Stimulated activated CD4-positive, alpha-beta T cell treated with anti-CD3 and anti-CD28 coated beads, Interleukin-4, amount 100 ng/mL, for 1 hour (primary cell): ENCODE measurements at places on chromosomes 2 and 18.
A peak's percentile ranks its signal among the peaks of the same experiment; 100 is the strongest.

GRCh38 chr2:232571026-232571474 is 20.6 kb downstream of the EIF4E2 start:
- no peak for DNase-seq

DNA sequence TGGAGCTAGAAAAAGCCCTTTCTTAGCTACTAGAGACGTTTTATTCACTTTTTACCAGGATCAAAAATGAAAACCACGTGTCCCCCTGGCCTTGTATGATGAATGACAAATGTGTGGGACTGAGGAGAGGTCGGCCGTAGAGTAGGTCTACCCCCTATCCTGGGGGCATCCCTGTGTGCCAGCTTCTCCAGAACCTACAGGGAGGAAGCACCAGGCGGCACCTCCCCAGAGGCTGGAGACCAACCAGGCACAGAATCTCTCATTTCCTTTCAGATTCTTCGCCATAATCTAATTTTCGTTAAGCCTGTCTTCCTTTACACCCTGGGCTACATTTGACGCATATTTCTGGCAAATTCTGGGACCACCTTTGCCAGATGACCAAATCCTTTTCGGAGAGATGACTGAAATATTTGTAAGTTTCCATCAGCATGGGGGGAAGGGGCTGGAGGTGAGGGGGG is 15.9 kb downstream of the TWIST2 start:
- DNase-seq = no peak

DNA sequence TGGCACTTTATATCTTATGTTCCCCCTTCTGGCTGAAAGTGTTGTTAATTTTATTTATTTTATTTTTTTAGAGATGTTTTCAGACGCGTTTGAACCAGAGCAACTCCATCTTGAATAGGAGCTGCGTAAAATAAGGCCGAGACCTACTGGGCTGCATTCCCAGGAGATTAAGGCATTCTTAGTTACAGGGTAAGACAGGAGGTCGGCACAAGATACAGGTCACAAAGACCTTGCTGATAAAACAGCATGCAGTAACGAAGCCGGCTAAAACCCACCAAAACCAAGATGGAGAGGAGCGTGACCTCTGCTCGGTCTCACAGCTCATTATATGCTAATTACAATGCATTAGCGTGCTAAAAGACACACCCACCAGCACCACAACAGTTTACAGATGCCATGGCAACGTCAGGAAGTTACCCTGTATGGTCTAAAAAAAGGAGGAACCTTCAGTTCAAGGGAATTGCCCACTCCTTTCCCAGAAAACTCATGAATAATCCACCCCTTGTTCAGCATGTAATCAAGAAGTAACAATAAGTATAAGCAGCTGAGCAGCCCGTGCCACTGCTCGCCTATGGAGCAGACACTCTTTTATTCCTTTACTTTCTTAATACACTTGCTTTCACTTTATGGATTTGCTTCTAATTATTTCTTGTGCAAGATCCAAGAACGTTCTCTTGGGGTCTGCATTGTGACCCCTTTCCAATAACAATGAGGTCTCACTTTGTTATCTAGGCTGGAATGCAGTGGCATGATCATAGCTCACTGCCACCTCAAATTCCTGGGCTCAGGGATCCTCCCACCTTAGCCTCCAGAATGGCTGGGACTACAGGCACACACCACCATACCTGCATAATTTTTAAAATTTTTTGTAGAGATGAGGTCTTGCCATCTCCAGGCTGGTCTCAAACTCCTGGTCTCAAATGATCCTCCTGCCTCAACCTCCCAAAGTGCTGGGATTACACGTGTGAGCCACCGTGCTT is 55.9 kb downstream of the CACNB4 start:
- DNase-seq = no peak

DNA sequence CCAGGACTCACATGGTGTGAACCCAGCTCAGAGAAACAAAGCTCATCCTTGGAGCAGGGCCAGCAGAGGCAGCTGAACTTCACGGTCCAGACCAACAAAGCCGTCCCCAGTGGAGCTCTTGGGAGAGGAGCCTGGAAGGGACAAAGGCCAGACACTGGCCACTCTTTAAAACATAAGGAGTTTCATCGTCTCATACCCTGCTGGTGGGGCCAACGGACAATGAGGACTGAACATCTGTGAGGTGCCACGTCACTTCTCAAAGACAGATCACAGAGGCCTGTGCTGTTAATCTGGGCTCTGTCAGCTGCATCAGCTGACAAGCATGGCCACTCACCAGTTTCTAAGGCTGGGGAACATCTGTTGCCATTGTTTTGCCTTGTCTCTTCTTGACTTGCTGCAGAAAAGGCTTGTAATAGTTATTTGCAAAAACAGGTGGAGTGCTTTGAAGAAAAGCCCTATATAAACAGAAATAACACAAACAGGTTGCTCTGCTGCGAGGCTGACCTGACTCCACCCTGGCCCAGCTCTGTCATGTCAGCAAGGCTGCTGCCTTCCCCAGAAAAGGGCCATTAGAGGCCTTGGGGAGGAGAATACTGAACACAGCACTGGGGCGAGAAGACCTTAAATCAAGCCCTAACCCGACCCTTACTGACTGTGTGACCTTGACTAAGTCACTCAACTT is 68.1 kb upstream of the DAPL1 start:
- no peak for DNase-seq

- DNase-seq = no peak
Observed at GRCh38 chr18:47750889-47751423, 179.5 kb downstream of the SMAD2 start.

DNA sequence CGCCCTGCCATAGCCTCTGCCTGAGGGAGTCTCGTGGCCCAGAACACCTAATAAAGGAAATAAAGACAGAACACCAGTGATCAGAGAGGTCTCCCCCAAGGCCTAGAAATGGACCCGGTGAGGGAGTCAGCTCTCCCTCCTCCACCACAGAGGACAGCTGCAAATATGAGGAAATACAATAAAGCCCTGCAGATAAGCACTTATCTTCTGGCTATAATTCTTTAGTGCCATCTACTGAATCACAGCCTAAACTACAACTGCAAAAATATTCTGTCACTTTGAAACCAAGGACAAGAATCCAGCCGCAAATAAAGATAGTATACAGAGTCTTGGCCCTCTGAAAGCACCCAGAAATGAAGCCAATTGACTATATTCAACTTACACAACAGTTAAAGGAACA is 42.4 kb upstream of the TACR1 start:
- DNase-seq = no peak

- no peak for DNase-seq
Observed at GRCh38 chr18:79071503-79072210, 2.5 kb downstream of the ATP9B start.

DNA sequence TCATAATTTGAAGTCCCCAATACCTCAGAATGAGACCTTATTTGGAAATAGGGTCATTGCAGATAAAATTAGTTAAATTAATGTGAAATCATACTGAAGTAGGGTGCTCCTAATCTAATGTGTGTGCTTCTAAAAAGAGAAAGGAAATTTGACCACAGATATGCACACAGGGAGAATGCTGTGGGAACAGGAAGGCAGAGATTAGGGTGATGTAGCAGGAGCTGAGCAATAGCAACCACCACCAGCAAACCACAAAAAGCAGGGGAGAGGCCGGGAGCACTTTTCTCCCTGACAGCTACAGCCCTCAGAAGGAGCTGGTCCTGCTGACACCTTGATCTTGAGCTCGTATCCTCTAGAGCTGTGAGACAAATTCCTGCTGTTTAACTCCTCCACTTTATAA is 24.6 kb upstream of the SCG2 start:
- DNase-seq = no peak

DNA sequence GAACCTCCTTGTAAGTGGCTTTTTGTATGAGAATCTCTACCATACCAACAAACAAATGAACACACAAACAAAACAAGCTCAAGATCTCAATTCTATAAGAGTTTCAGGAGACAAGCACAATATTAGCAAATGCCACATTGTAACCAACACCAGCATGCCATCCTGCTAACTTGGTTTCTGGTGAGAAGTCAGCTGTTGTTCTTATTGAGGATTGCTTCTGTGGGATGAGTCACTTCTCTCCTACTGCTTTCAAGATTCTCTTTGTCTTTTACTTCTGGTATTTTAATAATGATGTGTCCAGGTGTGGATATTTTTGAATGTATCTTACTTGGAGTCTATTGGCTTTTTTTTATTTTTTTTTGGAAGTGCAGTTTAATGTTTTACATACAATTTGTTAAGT is 131.7 kb downstream of the BCL2L11 start:
- no peak for DNase-seq

GRCh38 chr2:579351-579886 is 97.8 kb downstream of the TMEM18 start:
- DNase-seq = no peak

GRCh38 chr2:224401641-224402342 is at the start of gene FAM124B:
FAM124B (minus strand) TSS chr2:224402107; CDS start chr2:224401768, 339 bp downstream.
- DNase-seq = peak; percentile 17

- DNase-seq = no peak
Observed at GRCh38 chr2:232886632-232887031, 16.6 kb downstream of the SNORC start.

DNA sequence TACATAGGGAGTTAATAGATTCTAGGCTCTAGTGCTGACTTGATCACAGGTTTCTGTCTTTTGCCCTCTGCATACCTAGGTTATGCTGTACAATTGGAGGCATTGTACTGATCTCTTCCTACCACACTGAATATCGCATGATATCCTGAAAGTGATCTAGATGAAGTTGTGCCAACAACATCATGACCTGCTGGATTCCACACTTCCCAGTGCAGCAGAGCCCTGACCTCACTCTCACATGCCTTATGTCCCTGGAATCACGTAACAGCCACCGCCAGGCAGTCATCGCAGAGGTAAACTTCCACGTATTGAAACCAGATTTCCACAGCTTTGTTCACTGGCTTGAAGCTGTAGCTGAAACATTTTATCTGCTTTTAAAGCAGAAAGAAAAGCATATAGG is 214.0 kb downstream of the ANKRD30B start:
- no peak for DNase-seq

DNA sequence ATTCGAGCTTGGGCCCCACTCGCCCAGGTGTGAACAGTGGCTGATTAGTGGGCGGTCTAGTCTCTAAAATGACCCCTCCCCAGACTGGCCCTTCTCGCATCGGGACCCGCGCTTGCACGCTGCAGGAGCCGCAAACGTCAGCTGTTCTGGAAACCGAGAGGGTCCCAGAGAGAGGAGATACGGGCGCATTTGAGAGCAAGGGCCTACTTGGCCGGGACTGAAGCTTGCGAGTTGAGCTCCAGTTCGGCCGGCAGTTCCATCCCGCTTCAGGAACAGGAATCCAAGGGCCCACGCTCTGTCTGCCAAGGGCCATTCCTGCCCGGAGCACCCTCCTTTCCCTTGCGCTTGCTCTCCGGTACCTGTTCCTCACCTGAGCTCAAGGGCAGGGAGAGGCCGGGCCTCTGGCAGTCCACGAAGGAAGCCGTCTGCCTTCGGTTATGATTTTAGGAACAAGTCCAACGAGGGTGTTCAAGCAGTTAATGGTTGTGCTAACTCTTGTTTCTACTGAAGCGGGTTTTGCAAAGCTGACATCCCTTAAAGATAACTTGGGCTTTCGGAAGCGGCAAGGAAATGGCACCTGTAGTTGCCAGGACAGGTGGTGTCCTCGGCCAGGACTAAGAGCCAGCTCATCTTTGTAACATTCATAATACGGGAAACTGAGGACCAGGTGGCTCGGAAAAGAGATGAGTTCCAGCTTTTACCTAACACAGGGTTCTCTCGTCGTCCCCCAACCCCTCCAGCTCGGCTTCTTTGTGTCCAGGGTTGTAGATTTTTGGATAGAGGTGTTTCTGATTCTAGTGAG is 3.9 kb upstream of the DLX1 start:
- DNase-seq = no peak

- peak; percentile 16 for DNase-seq
Observed at GRCh38 chr2:43402002-43402401, 175.6 kb upstream of the ZFP36L2 start.

DNA sequence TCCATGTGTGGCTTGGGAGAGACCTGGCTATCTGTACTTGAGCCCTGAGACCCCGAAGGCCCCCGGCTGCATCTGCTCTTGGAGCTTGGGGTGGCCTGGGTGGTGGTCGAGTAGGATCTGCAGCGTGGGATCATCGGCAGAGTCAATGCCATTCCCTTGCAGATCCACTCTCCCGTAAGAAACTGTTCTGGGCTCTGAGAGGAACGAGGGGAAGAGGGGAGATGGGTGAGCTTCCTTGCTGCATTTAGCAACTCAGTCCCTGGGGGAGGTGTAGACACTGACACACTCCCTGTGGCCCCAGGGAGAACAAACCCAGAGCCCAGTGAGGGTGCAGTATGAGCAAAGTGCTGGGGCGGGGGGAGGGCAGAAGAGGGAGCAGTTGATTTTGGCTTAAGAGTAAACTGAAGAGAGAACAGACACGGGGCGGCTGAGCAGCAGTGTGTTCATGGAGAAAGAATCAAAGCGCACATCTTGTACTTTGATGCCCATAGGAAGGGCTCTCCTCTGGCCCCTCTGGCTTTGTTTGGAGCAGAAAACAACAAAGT is 8.5 kb downstream of the GREB1 start:
- DNase-seq = no peak
